IMR-90 (cell line): ENCODE measurements at places on chromosomes 2 and 18. TPM values are rescaled to one million over a fixed set of nuclear protein-coding genes. Genes with fewer than 3 reads are reported as not detected.

GALR1 gene
- polyA plus RNA-seq, result not detected in 2 replicates

EPHA4 gene
- polyA plus RNA-seq, result 30.7 and 36.9 TPM in 2 replicates

IL1RN gene
- not detected in 2 replicates for polyA plus RNA-seq

TMEM17 gene
- 1.2 and 1.8 TPM in 2 replicates for polyA plus RNA-seq

GAL3ST2 gene
- 0.07 TPM in 1 of 2 replicates, not detected in the other for polyA plus RNA-seq

GRCh38 chr2:143434445-143434844 lies 305.2 kb downstream of the ARHGAP15 start:
- no peak for DNase-seq

DNA sequence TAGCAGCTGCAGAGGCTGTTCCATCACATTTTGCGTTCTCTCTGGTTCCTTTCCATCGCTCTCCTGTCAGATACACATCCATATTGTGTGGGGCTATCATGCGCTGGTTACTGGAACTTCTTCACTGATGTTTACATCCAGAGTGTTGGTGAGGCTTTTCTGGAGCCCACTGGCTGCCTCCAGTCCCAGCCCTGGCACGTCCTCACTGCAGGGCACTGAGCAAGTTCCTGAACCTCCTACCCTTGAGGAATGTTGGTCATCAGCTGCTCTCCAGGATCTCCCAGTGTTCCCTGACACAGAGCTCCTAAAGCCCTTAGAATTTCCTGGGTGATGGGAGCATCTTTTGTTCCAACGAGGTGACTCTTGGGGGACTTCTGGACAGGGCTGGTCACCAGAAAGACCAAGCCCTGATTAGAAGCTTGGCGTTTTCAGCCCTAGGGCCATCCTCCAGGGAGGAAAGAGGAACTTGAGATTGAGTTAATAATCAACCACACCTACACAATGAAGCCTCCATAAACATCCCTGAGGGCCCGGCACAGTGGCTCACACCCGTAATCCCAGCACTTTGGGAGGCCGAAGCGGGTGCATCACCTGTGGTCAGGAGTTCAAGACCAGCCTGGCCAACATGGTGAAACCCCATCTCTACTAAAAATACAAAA lies 81.3 kb downstream of the TFCP2L1 start:
- DNase-seq, result no peak

GRCh38 chr2:211390536-211391188 lies 834.3 kb downstream of the CPS1 start:
- DNase-seq, result no peak

- DNase-seq, result no peak
Observed at GRCh38 chr2:135603543-135603942, 72.3 kb downstream of the R3HDM1 start.

DNA sequence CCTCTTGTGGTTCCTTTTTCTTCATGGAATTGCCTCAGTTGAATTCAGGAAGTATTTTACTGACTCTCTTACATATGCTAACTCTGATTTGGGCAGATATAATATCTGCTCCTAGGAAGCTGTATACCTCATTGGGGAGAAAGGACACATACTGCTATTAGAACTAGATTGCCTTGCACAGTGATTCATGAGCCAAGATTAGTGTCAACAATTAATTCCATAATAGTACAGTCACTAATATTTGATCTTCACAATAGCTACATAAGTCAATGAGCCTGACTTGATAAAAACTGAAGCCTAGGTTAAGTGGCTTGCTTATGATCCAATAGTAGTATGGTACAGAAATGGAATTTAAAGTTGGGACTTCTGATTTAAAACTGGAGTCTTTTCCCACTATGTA lies 127.6 kb downstream of the ETAA1 start:
- no peak for DNase-seq

GRCh38 chr2:73070643-73071359 lies 711 bp downstream of the SFXN5 start:
- no peak for DNase-seq

DNA sequence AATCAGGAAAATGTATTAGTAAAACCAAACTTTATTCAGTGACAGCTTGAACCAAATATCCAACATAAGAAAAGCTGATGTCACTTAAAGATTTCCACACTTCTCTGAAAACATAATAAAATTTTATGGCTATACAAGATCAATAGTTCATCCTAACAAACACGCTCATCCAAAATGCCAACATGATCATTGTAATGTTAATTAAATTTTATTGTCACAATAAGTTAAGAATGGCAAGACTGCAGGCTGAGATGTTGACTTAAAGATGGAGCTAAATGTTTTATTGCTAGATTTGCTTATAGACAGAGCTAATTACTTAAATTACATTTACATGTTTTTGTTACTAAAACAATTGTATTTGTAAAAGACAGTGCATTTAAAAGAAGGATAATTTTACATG lies 140.3 kb downstream of the ERBB4 start:
- no peak for DNase-seq

- DNase-seq, result no peak
Observed at GRCh38 chr2:234218266-234219045, 168.0 kb downstream of the SPP2 start.

- DNase-seq, result no peak
Observed at GRCh38 chr2:128292599-128293425, 25.9 kb downstream of the HS6ST1 start.

DNA sequence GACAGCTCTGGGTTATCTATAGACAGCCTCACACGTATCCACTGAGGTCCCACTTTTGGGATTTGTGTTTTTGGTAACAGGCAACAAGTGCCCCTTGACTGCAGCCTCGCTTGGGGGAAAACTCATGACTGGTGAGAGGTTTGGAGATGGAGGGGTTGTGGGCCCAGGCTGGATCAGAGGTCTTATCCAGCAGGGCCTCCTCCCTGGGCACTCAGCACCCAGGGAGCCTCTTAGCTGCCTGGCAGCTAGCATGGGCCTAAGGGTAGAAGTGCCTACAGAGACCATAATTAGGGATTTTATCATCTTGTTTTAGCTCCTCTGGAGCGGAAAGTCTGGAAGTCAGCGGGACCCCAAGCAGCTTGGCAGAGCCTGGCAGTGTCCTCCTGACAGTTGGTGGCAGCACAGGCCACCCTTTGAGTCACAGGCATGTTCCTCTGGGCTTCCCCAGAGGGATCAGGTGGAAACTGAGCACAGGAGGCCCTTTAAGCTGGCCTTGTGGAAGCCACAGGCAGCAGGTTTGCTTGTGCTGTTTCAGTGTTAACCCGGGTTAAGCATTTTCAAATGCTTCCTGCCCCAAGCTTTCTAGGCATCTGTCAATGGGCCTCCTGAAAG lies 143.1 kb downstream of the KCTD1 start:
- peak; percentile 53 for DNase-seq

DNA sequence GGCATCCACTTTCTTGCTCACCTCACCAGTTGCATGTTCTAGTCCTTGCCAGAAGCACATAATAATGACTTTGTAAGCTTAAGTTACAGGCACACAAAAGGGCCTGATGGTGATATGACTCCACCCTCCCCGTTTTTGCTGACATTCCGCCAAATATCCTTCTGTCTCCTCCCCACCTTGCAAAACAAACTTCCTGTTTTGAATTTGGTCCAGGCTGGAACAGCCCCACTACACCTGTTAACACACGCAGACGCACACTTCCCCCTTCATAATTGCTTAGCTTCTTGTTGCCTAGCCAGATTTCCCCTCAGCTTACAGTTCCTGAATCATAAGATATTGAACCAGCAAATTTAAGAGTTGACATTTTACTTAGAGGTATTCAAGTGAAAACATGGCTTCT lies at the start of gene MGAT5:
Gene MGAT5 (plus strand): TSS at position 269 of the 400 bp plus-strand sequence. CDS start 332 bp downstream, outside the sequence.
- DNase-seq, result no peak

GRCh38 chr2:161386228-161386824 lies 29.8 kb upstream of the TBR1 start:
- no peak for DNase-seq

GRCh38 chr18:72456802-72457201 lies 87.3 kb downstream of the CBLN2 start:
- peak; percentile 14 for DNase-seq

GRCh38 chr2:236241181-236242056 lies 22.8 kb downstream of the ASB18 start:
- DNase-seq, result no peak

GRCh38 chr2:112182581-112183034 lies 44.4 kb downstream of the FBLN7 start:
- DNase-seq, result no peak

DNA sequence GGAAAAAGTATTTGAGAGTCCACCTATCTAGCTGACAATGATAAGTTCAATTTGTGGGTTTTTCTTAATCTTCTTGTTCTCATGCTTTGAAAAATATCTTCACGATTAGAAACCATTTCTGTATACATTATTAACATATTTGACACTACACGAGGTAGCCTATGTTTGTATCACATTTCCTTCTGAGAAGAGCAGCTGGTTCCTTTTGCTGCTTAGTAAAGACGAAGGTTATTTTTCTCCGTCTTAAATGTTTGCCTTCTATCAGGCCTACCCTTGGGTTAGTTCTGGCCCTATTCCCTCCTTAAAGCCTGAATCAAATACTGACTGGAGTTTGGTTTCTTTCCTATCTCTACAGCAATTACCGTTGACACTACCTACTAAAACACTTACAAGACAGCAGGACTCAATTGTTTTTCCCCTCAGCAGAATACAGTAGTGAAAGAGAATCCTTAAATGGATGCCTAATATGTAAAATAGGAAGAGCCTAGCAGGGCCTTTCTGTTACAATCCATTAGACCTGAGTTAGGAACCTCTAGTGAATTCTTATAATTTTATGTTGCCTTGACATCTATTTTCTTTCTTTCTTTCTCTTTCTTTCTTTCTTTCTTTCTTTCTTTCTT lies 790.4 kb downstream of the EPHA4 start:
- peak; percentile 83 for DNase-seq

DNA sequence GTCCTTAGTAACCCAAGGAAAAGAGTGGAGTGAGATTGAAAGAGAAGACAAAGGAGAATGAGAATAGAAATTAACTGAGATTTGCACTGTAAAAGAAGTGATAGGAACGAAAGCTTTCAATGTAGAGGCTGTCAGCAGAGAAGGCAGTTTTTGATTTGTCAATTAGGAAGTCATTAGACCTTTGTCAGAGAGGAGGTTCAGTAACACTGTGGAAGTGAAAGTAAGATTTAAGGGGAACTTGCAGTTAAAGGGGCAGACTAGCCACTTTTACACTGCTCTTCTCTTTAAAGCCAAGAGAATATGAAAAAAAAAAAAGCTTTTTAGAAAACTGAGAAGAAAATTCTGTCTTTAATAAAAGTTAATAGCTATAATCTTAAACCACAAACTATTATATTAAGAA lies 11.5 kb upstream of the KYNU start:
- DNase-seq, result peak; percentile 30
